ENCODE measurements at places on chromosomes 2 and 18.

GRCh38 chr2:12883906-12884305, 167.2 kb downstream of the TRIB2 start:
- DNase-seq = no peak

GRCh38 chr2:204449977-204450376, 95.3 kb upstream of the PARD3B start:
- no peak for DNase-seq

- DNase-seq = no peak
Observed at GRCh38 chr18:61203151-61203550, 130.1 kb upstream of the CDH20 start.

DNA sequence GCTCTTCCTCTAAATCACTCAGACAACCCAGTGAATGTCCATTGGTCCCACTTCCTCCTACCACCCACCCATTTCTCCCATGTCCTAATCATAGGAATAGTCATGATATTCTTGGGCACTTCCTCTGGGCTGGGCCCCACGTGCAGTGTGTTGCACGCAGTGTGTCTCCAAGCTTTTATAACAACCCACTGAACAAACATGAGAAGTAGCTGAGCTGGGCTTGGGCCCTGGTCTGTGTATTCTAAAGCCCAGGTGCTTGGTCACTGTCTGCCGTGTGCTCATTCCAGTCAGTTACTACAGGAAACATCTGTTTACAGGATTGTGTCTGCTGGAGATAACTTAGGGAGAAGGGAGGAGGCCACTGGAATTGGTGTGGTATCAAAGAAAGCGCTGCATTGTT, 64.2 kb upstream of the THOC1 start:
- DNase-seq = no peak

GRCh38 chr18:25962176-25962575, 128.2 kb downstream of the SS18 start:
- no peak for DNase-seq

GRCh38 chr2:53442093-53442492, 325.5 kb upstream of the CHAC2 start:
- no peak for DNase-seq

GRCh38 chr2:13607139-13607538, 890.4 kb downstream of the TRIB2 start:
- no peak for DNase-seq

- no peak for DNase-seq
Observed at GRCh38 chr18:68662754-68663153, 52.2 kb downstream of the TMX3 start.

- DNase-seq = no peak
Observed at GRCh38 chr2:120860579-120860922, 124.9 kb downstream of the GLI2 start.

- no peak for DNase-seq
Observed at GRCh38 chr2:8587920-8588830, 93.7 kb upstream of the ID2 start.

GRCh38 chr2:182904844-182905243, 38.4 kb upstream of the FRZB start:
- DNase-seq = no peak

- no peak for DNase-seq
Observed at GRCh38 chr18:68607852-68608251, 107.1 kb downstream of the TMX3 start.

DNA sequence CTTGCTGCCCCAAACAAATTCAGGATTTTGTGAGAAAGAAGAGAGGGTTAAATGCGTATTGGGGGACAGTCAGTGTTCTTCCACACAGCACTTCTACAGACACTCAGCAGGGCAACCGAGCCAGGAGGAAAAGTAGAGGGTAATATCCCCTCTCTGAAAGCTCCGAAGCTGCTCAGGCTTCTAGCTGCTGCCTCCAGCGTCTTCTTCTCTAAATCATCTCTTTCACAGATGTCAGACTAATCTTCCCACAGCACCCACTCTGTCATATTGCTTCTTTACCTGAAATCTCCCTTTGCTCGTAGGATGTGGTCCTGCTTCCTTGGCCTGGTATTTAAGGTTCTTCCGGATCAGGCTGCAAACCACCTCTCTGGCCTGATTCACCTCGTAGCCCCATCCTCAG, 117.6 kb upstream of the HAAO start:
- DNase-seq = no peak

GRCh38 chr18:38459131-38459994, 893.8 kb upstream of the CELF4 start:
- no peak for DNase-seq

DNA sequence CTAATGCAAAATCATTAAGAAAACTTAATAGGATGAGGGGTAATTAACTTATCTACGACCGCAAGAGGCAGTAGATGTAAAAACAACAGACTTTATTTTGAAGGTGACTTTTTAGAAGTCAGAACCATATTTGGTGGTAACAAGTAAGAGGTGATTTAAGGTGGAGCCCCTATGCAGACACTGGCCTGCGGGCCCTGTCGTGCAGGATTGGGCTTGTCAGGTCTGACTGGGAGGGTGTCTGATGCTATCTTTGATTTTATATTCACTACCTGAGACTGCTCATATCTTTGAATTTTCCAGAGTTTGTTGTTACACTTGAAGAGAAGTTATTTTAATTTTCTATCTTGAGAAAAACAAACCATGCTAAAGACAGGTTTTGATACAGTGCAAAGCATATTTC, 29.1 kb upstream of the SCLY start:
- DNase-seq = no peak

- no peak for DNase-seq
Observed at GRCh38 chr2:117502121-117502520, 312.4 kb upstream of the DDX18 start.

GRCh38 chr2:112474844-112475486, 7.0 kb upstream of the TTL start:
- no peak for DNase-seq

DNA sequence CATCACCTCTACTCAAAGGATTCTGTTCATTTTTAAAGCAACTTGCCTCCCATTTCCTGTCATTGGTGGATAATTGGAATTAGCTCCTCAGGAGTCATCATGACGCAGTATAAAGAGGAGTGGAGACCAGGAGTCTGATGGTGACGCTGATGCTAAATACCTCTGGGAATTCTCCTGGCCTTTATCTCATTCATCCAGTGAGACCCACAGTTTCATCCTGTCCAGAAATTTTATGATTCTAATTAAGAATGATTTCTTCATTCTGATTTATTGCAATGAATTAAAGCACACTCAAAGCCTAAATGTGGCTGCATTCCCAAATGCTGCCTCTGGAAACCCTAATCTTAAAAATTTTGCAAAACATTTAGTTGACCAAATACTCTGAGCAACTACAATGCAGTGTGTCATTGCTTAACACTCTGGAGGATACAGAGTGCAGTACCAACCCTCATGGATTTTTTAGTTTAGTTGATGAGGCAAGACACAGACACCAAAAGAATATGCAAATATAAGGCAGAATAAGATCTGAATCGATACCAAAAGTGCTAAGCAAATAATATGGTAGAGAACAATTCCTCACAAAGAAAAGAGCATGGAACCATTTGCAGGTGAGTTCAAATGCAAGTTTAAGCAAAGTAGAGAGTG, 236.2 kb downstream of the ETAA1 start:
- no peak for DNase-seq

DNA sequence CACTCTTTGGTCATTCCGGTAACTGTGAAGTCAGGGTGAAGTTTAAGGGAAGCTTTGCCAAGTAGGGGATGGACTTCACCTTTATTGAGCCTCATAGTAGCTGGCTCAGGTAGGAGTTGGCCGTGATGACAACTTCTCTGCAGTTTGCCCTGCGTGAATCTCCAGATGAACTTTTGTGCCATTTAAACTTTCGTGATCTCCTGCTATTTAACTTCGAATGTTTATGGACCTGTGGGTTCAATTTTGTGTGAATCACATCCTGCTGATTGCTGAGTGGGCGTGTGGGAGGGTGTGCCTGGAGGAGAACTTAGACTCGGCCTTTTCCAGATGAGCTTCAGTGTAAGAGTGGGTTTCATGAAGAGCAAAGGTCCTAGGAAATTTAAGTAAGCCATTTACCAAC, 4.2 kb downstream of the UGT1A1 start:
- DNase-seq = no peak

DNA sequence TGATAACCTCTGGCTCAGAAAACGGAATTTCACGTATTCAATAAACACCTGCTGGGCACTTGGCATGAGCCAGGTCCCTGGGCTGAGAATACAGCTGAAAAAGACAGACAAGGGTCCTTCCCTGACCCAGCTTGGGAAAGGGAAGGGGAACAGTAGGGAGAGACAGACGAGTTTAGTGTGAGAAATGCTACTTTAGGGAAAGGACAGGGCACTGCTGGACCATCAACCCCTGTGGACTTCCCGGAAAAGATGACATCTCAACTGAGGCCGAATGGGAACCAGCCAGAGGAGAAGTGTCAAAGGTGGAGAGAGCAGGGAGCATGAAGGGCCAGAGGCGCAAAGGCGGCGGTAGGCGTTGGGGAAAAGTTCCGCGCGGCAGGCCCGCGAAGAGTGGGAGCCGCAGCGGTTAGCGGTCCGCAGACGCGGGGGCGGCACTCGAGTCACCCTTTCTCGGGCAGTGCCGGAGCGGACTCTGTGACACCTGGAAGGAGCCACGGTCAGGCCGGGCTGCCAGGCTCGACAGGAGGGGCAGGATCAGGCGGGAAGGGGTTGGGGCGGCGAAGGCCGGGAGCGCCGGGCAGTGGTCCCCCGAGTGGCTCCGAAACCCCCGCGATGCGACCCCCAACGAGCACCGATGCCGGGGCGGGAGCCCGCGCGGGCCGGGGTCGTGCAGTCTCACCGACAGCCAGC, 519 bp downstream of the TEX261 start:
- DNase-seq = no peak

DNA sequence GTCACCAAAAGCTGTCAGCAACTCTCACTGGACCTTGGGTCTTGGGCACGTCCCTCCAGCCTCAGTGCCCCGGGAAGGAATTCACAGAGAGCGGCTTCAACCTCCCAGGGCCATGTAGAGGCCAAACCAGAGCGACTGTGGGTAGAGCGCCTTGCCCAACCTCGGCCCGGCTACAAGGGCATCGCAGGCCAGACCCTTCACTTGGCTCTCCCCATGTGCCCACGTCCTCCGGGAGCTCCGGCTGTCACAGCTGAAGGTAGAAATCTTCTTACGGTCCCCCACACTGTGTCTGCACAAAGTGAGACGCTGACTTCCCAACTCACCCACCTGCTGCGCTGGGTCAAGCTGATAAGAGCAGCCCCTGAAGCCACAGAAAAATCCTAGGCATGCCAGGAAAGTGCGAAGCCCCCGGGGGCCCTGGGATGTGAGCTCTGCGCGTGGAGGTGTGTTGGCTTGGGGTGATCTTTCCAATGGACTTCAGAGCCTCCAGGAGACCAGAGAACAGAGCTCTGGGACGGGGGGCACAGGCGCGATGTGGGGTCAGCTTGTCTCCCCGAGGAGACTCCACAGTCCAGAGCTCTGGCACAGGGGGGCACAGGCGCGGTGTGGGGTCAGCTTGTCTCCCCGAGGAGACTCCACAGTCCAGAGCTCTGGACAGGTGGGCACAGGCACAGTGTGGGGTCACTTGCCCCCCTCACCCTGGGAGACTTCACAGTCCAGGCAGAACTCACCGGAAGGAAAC, 105.5 kb downstream of the RTP5 start:
- no peak for DNase-seq

DNA sequence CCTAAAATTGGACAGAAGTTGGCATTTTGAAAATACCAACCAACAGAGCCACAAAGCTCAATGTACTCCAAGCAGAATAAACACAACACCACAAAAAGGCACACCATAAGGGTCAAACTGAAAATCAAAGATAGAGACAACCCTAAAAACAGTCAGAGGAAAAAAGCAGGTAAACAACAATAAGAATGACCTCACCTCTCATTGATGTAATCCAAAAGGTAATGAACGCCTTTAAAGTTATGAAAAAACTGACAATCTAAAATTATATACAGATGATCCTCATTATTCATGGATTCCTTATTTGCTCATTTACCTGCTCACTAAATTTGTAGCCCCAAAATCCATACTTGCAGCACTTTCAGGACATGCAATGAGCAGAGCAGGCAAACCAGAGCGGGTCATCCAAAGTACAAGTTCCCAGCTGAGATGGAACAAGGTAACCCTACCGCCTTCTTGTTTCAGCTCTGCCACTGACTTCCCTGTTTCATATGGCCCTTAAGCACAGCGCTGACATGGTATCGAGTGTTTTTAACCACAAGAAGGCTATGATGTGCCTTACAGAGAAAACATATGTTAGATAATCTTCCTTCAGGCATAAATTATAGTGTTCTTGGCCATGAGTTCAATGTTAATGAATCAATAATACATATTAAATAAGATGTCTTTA, 17.0 kb downstream of the RTN4 start:
- DNase-seq = no peak

- DNase-seq = no peak
Observed at GRCh38 chr2:36716111-36716510, 19.6 kb downstream of the VIT start.

DNA sequence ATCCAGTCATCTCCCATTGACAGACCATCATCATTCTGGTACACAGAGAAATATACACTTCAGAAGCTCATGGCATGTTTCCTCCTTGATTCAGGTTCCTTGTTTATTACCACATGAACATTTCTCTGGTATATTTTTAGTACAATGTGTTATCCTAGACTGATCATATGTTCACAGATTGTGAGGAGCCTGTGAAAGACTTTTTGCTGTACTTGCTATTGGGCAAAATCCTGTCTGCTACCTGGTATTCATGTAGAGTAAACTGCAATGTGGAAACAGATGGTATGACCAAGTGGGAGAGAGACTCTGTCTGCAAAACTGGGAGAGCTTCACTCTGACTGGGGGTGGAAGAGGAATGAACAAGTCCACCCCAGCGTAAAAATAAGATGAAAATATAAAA, 657.2 kb downstream of the IRS1 start:
- no peak for DNase-seq

- DNase-seq = no peak
Observed at GRCh38 chr2:240815761-240816583, 4.0 kb downstream of the KIF1A start.

GRCh38 chr2:37819186-37819585, 105.9 kb upstream of the RMDN2 start:
- DNase-seq = no peak

GRCh38 chr18:35807811-35808335, 164.6 kb upstream of the RMP24 start:
- DNase-seq = no peak

GRCh38 chr18:53457068-53457467, 767.4 kb downstream of the MBD2 start:
- no peak for DNase-seq

- DNase-seq = no peak
Observed at GRCh38 chr18:29154196-29154757, 977.3 kb upstream of the CDH2 start.
